Gastrocnemius medialis (tissue), 4 donors: ENCODE measurements at places on chromosomes 2 and 18. TPM values are rescaled to one million over a fixed set of nuclear protein-coding genes. Genes with fewer than 3 reads are reported as not detected.
A peak's percentile ranks its signal among the peaks of the same experiment; 100 is the strongest.

DNA sequence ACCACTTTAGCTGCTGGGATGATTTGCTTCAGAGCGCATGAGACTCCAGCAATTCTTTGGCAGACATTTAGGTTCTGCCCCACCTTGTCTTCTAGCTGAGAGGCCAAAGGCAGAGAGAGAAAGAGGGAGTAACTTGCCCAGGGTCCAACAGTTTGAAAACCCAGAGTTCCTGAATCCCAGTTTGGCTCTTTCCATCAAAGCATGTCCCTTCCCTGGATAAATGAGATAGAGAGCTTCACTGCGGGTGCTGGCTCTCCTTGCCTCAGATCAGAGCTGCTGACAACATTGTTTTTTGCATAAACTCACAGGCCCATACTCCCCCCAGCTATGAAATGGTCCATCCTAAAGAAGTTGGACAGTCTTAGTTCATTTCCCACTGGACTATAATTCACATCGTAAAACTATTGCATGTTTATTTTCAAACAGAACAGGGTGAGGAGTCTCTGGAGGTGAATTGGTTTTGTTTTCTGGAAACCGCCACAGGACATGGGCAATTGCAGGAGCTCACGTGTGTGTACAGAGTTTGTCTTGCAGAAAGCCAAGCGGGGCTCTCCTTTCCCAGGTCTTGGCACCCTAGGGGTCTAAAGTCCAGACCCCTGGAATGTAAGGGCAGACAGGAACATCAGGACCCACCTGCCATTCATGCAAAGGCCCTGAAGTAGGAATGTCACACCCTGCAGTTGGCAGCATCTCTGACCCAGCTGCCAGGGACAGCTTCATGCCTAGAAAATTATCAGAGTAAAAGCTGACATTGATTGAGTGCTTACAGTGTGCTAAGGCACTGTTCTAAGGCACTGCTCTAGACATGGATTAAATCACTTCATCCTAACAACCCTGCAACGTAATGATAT is 25.0 kb upstream of the SLC14A2 start:
- peak; percentile 19 for DNase-seq

- no peak for DNase-seq
Observed at GRCh38 chr18:64410685-64411084, 261.8 kb upstream of the LINC00305 start.

DNA sequence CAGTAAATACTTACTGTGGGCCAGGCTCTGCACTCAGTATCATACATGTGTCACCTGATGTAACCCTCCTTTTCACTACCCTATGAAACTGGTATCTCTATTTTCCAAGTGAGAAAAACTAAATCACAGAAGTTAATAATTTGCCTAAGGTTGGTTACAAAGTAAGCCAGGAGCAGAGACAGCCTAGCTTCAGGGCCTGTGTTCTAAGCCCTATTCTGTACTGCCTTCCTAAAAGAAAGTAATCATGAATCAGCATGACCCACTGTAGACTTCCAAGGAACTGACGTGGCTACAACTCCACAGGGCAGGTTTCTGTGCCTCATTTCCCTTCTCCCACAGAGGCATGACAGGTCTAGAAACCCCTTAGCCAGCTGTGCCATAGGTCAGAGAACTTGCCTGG is 14.3 kb downstream of the ZNF142 start:
- DNase-seq: no peak

- no peak for DNase-seq
Observed at GRCh38 chr2:152396763-152397162, 61.8 kb downstream of the FMNL2 start.

DNA sequence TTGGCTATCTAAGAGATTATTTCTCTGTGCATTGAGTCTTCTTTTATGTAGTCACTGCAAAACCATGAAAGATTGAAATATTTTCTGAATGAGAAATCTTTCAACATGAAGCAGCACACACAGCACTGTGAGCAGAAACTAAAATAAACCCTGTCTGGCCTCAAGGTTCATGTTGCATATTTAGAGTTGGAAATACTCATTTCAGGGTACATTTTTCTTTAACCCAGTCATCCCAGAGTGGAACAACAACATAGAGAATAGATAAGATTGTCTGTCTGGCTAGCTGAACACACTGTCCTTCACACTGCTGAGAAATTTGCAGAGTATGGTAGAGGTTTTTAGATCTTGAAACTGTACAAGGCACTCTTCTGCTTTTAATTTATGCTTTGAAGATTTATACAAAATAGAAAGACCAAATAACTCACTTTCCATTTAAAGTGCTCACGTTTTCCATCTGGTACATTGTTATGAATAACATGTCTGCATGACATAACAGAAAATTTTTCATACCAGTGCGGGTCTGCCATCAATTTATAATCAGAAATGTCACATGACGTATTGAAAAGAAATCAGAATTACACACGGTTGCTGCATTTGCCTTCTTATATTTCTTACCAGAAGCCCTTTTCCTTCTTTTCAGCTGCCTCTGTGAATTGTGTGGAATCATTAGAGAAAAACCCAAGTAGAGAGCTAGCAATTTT is 25.0 kb upstream of the FN1 start:
- no peak for DNase-seq

RGPD4 gene
- not detected for total RNA-seq

GRCh38 chr2:3461801-3462492 is 57.4 kb downstream of the ADI1 start:
- DNase-seq: no peak

MAPRE3 gene
- 66.5 TPM for total RNA-seq

- no peak for DNase-seq
Observed at GRCh38 chr2:41182961-41183360, 731.1 kb upstream of the SLC8A1 start.

DNA sequence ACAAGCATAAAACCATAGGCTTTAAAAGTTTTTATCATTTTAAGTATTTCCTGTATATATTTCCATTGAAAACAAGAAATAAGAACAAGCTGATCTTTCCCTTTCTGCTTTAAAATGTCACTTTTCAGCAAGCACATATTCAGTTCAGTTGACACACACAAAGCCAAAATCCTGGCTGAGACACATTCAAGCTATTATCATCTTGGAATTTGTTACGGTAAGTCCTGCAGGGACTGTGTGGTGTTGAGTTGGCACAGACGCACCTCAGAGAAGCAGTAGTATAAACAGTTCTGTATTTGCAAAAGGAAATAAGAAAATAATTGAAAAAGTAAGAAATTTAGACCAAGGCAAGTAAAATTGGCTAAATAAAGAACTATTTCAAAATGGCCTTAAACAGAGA is 10.4 kb upstream of the DAW1 start:
- no peak for DNase-seq

REG1B gene
- not detected for total RNA-seq

CFAP53 gene
- 1.4 TPM for total RNA-seq

DNA sequence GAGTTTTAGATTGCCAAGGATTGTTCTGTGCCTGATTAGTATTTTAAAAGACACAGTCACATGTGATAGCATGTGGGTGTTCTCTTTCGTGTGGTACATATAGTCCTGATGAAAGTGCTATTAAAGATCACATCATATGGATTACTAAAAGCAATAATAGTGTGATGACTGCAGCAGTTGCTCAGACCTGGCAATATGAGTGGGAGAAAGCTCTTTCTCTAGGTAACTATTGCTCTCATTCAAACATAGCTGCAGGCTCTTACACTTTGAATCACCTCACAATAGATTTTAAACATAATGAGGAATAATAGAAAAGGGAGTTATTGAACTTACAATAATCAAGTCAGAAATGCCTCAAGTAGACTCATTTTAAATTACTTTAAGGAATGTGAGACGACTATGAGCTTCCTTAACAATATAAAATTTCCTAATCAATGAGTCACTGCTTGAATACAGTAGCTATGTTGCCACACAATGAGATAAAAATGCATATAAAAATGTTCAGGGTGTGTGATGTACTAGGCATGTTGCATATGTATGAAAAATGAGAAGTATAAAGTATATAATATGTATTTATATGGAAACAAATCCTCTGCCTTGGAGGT is 452.1 kb downstream of the TMX3 start:
- no peak for DNase-seq

GRCh38 chr2:175136334-175137215 is 31.4 kb downstream of the ATF2 start:
- no peak for DNase-seq

DNA sequence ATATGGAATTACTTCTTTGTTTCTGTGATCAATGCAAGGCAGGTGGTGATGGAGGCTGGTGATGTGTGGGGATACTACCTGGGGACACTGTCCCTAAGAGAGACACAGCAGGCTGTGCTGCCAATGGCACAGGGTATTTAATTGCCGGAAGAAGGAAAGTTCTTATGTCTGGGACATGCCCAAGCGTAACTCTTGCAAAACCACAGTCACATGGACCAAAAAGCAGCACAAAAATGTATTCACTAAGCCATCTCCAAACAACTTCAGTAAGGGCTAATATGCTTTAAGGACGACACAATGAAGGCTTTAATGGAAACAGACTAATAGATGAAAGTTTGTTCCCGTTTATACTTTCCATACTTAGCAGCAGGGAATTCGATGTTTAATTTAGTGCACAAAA is 49.7 kb upstream of the AP1S3 start:
- DNase-seq: no peak

DNA sequence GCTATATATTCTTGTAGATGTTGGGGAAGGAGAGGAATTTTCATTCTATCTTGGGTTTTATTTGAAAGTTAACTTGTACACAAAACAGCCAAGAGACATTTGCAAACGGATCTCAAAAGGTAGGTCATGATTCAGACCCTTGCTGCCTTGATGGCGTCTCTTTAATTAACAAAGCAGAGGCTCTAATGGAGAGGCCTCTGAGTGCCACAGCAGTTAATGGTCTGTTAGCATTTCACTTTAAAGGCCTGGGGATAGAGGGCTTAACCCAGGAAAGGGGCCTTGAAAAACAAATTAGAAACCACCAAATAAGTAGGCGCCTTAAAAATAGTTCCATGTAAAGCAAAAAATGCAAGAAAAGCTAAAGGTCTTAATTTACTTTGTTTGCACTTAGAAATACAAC is 836.9 kb upstream of the CELF4 start:
- DNase-seq: no peak

DNA sequence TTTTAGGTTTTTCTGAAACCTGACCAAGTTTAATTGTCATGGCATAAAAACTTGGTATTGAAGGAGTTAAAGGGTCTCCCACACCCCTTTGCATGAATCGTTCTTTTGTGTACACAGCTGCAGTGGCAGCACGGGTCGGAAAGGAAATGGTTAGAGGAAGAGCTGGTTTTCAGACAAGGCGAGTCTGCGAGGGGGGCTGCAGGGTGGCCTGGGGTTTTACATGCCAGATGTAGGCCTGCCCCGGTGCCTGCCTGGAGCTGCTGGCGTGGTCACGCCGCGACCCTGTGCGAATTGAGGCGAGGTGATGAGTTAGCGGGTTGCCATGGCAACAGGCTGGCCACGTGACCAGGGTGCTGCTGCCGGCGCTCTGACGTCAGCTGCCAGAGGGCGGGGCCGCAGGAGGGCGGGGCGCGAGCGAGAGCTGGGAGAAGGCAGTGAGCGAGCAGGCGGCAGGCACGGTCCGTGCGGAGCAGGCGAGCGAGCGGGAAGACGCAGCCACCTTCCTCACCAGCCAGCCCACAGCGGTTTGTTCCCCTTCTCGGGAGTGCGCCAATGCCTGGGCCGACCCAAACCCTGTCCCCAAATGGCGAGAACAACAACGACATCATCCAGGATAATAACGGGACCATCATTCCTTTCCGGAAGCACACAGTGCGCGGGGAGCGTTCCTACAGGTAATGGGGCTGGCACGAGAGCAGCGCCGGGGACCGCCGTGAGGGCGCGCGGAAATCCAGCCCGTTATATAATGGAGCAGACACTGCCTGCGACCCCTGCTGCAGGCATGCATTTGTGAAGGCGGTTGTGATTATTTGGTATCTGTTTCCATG is at the start of gene MAPRE2:
MAPRE2 (plus strand) TSS at position 426 of the 827 bp plus-strand sequence; CDS start at position 553, 127 bp downstream.
- DNase-seq: peak; percentile 93

DNA sequence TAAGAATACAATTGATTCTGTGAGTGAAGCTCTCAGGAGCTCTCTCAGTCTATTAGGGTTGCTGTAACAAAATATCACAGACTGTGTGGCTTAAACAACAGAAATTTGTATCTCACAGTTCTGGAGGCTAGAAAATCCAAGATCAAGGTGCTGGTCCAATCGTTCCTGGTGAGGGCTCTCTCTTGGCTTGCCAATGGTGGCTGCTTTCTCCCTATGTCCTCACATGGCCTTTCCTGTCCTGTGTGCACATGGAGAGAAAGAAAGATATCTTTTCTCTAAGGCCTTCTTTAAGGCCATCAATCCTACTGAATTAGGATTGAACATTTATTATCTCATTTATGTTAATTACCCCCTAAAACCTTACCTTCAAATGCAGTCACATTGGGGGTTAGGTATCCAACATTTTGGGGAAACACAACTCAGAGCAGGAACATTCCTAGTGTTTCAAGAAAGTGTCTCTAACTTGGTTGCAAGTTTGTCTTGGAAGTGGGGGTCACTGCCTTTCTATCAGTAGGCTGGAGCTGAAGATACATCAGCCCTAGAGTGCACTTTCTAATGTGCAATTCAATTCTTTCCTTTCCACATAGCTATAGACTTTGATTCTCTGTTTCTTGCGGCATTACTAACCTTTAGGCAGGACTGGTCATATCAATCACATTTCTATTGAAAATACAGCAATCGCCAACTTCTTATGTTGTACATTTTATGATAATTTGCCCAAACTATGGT is 24.8 kb downstream of the TFPI start:
- DNase-seq: no peak

- DNase-seq: no peak
Observed at GRCh38 chr2:19351499-19351898, 6.9 kb downstream of the OSR1 start.

- no peak for DNase-seq
Observed at GRCh38 chr2:159201360-159202063, 85.0 kb downstream of the WDSUB1 start.

ARHGAP15 gene
- total RNA-seq: 1.3 TPM

RAMP1 gene
- 71.3 TPM for total RNA-seq

GRCh38 chr2:54555318-54555837 is 99.3 kb downstream of the SPTBN1 start:
- no peak for DNase-seq

GRCh38 chr2:217513258-217513657 is 489.5 kb downstream of the TNS1 start:
- DNase-seq: no peak

- DNase-seq: no peak
Observed at GRCh38 chr18:6569813-6570212, 155.1 kb upstream of the L3MBTL4 start.

ST8SIA5 gene
- 7.7 TPM for total RNA-seq

GRCh38 chr2:16693854-16694253 is 28.2 kb upstream of the CYRIA start:
- no peak for DNase-seq
